Astrocyte of the cerebellum (primary cell): ENCODE measurements at places on chromosomes 5 and 9.
A peak's percentile ranks its signal among the peaks of the same experiment; 100 is the strongest.

GRCh38 chr9:122777935-122778627 lies 10.7 kb upstream of the OR5C1 start:
- no peak for DNase-seq

- DNase-seq, result peak; percentile 85
These were observed 47.1 kb upstream of the RAI14 start for GRCh38 chr5:34608859-34609648.

- DNase-seq, result no peak
These were observed 27.1 kb downstream of the MAP1B start for GRCh38 chr5:72134226-72134899.

DNA sequence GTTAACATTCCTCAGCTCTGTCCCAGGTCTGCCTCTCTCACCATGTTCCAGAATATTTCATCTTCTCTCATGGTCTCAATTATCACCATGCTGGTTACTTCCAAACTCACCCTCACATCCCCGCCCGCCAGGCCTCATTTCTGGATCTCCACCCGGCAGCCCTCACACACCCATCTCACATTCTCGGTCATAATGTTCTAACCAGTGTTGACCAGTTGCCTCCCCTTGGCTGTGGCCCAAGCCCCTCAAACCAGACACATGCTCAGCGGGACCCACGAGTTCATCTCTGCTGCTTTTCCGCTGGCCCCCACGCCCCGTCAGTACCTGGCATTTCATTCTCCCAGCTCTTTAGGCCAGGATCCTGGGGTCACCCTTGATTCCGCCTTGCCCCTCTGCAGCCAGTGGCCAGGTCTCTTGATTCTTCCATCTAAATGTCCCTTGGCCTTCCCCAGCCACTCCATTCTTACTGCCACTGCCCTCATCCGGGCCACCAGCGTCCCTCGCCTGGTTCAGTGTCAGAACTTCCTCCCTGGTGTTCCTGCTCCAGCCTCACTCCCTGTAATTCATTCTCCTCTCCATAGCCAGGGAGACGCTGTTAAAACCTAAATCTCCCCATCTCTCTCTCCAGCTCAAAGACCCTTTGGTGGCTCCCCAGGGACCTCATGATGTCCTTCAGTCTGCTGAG lies 141.7 kb downstream of the MVB12B start:
- no peak for DNase-seq

DNA sequence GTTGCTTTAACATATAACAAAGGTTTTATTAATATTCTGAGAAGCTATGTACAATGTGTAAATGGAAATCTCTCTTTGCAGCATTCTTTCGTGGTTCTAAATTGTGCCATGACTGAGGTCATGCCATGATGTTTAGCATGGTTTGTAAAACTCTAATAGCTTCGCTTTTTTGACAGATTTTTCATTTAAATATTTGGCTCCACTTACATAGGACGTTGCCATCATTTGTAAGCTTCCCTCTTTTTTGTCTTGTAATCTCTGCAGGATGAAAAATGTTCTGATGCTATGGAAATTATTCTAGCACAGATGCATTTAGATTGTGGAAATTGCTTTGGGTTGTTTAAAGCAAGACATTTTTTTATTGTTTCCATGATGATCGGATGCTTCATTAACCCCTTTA lies 1054.8 kb downstream of the MAT2B start:
- DNase-seq, result no peak

DNA sequence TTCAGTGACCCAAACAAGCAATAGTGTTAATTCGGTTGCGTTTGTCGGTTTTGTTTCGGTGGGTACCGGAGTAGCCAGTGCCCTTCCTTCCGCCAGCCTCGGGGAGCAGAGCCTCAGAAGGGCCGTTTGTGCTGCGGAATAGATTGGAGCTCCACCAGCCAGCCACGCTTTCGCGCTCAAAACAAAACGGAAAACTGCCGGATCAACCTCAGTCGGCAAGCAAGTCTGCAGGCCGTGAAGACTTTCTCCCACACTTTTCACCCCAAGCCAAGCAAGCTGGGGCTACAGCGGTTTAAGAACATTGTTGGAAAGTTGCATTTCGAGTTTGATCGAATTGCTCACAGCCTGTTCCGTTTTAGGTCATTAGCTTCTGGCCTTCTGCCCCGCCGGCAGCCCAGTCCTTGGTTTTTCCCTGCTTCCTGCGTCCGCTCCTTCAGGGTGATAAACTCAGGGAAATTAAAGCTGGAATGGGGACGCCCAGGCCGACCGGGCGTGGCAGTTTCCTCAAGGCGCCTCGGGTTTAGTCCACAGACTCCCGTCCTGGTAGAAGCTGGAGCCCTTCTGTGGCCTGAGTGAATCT lies 803 bp upstream of the CCNO start:
- peak; percentile 4 for DNase-seq

DNA sequence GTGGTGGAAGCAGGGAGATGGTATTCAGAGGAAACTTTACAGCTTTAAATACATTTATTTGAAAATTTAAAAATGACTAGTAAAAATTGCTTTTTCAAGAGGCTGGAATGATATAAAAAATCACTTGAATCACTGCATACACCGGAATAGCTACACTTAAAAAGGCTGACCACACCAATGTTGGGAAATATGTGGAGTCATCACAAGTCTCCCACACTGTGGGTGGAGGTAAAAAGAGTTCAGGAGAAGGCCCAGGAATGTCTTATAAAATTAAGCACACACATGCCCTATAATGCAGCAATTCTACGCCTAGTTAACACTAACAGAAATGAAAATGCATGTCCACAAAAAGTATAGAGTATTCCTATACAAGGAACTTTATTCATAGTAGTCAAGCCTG lies 198.1 kb downstream of the ROR2 start:
- no peak for DNase-seq
